ENCODE measurements at places on chromosomes 1 and 21. TPM values are rescaled to one million over a fixed set of nuclear protein-coding genes. Genes with fewer than 3 reads are reported as not detected.

- no peak for DNase-seq
Observed at GRCh38 chr1:1025730-1026129, 5.8 kb downstream of the AGRN start.

GRCh38 chr1:93629101-93630059 lies 52.3 kb downstream of the BCAR3 start:
- no peak for DNase-seq

GRCh38 chr1:45410850-45411509 lies 70.7 kb upstream of the MUTYH start:
- DNase-seq, result no peak

GRCh38 chr1:26994020-26994786 lies 711 bp downstream of the TRNP1 start:
- no peak for DNase-seq

OR2M3 gene
- not detected for total RNA-seq

- no peak for DNase-seq
Observed at GRCh38 chr1:180791806-180792205, 120.9 kb upstream of the KIAA1614 start.

KRTAP19-3 gene
- not detected for total RNA-seq

DNA sequence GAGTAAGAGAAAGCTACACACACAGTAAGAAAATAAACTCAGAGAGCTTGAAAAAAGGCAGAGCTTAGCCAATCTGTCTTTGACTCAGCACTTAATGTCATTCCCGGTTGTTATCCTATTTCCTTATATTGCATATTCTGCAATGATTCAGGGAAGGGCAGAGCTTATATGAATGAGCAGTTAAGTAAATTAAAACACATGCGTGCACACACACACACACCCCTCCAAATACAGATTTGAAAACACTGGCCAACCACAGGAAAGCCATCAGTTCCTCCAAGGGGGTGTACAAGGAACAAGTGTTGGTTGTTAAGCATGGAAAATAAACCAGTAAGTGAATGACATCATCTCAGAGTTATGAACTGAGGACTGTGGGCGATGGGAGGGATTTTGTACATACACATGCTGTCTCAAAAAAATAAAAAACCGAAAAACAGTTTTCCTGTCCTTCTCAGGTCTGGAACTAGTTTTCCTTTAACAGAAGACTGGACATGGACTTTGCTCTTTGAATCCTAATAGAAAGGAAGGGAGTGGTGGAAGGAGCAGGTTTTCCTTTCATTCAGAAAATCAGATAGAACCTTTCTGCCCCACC lies 1.0 kb downstream of the IQGAP3 start:
- peak; percentile 57 for DNase-seq
